DMS153 (cell line): ENCODE measurements at places on chromosomes 2 and 18.

DNA sequence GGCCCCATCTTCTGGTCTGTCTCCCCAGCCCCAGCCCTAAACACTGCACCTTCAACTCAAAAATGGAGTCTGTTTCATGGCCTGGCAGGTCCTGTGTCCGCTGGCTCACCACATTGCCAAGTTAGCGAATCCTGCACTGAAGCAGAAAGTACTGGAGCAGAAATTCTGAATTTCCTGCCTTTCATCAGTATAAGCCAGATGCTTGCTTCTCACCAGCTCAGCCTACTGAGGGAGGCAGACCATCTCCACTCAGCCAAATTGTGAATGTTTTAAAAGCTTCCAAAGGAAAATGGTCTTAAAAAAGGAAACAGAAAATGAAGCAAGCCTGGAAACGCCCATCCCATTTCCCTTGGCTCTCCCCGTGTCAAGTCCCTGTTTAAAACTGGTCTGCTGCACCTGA, 157.8 kb downstream of the C1D start:
- no peak for DNase-seq

DNA sequence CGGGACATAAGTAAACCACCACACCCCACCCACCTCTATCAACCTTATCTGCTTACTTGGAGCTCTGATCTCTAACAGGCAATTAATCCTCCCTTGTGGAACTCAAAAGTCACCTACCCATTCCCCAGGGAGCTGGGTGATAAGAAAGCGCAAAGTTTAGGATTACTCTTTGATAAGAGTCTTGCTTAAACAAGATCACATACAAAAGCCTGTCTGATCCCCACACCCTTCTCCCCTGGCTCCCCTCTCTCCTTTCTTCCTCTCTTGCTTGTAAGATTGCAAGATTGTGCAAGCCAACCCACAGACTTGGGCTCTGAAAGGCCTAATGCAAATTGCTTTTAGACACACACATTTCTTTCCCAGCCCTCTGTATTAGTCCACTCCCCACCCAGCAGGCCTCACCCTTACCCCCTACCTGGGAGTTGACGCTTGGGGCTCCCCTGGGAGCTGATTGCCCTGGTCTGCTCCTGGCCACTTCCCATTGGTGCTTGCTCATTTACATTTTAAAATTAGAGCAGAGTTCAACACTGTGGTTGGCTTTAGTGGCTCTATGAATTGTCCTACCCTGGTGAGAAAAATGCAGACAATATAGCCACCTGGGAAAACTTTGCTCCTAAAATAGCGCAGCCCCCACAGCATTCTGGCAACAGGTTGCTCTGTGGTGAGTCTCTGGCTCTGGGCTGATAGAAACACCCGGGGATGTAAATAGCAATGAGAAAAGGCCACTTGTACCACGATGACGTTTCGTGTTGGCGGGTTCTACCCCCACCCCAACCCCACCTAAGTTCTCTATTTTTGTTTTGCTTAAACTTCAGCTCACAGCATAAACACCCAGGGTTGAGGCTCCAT, 92.8 kb upstream of the MSH2 start:
- peak; percentile 18 for DNase-seq

DNA sequence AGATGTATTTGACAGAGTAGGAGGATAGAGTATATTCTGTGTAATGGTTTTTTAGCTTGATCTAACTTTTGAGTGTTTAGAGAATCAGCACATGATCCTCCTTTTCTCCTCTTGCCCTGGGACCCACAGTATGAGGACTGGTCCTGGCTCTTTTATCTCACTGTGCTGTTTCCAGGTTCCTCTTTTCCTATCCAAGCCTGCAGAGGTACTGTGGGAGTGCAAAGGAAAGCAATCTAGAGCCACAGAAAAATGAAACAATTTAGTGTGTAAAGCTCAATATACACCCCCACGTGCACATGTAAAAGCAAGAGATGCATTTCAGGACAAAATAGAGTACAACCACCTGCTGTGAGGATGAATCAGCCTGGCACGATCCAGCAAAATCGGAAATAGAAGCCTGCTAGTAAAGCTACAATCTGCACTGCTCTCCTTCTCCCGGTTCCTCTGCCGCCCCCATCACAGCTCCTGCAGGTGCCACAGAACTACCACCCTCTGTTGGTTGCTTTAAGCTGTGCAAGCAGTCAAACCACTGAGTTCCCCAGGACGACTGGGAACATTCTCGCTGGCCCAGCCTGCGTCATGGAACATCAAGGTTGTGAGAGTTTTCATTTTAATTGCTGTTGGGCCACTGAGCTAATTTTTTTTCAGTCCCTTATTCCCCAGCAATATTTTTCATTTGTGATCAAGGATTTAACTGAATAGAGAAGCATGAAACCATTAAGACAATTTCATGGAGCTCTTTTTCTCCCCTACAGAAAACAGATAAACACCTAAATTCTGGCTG, 47.8 kb upstream of the MAPRE3 start:
- DNase-seq = peak; percentile 44

DNA sequence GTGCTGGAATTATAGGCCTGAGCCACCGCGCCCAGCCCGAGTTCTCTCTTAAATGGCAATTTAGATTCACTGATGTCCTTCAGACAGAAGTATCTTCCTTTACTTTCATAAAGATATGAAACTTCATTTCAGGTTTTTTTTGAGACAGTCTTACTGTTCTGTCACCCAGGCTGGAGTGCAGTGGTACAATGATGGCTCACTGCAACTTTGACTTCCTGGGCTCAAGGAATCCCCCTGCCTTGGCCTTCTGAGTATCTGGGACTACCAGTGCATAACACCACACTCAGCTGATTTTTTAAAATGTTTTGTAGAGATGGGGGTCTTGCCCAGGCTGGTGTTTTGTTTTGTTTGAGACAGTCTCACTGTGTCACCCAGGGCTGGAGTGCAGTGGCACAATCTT, 13.2 kb downstream of the ITGB1BP1 start:
- no peak for DNase-seq

- no peak for DNase-seq
Measured at GRCh38 chr18:48609820-48610815, 71.3 kb downstream of the CTIF start.

GRCh38 chr18:64986906-64987495, 763.8 kb upstream of the CDH7 start:
- no peak for DNase-seq
